ENCODE measurements at places on chromosomes 6 and 20. TPM values are rescaled to one million over a fixed set of nuclear protein-coding genes. Genes with fewer than 3 reads are reported as not detected.

Gene BPIFA1
- polyA plus RNA-seq = not detected

Gene TCEA2
- 90.9 TPM for polyA plus RNA-seq

Gene TDRD6
- 0.84 TPM for polyA plus RNA-seq

GRCh38 chr6:153215242-153215641 lies 84.2 kb upstream of the RGS17 start:
- no peak for DNase-seq

DNA sequence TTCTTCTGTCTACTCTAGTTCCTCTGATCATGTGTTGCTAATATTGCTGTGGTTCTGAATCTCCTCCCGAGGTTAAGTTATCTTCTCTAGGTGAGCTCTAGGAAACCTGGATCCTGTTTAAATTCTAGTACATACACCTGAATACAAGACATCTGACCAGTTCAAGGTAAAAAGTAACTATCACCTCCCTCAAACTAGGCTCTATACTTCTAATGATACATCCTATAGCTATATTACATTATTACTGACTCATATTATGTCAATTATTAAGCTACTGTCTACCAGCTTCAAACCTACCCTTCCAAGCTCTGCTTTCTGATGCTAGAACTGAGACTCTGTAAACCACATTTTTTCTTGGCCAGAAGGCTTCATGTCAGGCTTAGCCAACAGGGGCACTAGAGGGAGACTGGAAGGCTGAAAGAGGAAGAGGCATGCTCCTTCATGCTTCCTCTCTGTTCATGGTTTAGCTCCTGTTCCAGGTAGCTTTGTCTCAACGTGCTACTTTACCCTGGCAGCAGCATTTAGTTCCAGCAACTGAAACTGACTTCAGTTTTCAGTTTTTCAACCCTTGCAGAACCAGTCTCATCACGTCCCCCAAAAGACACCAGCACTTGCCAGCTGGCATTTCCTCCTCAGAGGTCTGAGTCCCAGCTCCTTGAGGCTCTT lies 148.4 kb upstream of the TOP1 start:
- no peak for DNase-seq

GRCh38 chr20:53161473-53161872 lies 189.3 kb downstream of the TSHZ2 start:
- no peak for DNase-seq

GRCh38 chr20:46307139-46307998 lies 929 bp downstream of the CDH22 start:
- peak; percentile 48 for DNase-seq
